ENCODE measurements at places on chromosomes 6 and 20.

- no peak for DNase-seq
Observed at GRCh38 chr6:118554698-118555097, 6.6 kb downstream of the PLN start.

DNA sequence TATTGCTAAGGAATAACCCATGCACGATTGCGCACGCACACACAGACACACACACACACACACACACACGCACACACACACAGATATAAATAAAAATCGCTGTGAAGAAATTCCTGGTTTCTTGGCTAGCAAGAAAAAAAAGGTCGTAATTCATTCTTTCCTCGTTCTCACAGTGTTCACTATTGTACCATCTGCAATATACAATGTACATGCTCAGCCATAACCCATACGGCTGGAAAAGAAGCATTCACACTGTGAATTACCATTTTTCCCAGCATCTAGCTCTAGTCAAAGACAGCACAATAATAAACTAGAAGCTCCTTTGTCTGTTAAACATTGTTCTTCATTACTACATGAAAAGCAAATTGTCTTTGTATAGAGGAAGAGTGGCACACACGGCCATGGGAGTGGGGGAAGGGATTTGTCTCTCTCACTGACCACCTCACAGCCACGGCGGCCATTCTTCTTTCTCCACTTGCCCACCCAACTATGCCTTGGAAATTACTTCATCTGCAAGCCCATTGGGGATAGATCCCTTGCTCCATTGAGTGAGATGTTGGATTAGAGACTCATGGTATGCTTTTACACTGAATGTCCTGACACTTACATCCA lies 115.3 kb upstream of the ID4 start:
- no peak for DNase-seq

DNA sequence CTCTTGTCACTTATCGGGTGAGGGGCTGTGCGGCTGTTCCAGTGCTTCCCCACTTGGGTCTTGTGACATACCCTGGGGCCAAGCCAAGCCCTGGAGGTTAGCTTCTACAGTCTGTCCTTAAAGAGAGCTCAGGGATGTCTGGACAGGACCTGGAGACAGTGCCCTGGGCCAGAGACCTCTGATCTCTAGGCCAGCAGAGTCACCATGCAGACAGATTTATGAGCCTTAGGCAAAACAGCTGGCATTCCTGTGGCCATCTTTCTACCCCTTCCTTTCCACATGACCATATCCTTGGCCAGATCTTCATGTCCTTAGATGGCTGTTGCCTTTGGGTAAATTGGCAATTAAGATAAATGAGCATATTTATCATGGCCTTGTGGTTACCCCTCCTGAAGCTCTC lies 678.6 kb downstream of the MAFB start:
- no peak for DNase-seq

- no peak for DNase-seq
Observed at GRCh38 chr20:36309643-36310042, 3.5 kb downstream of the DLGAP4 start.

DNA sequence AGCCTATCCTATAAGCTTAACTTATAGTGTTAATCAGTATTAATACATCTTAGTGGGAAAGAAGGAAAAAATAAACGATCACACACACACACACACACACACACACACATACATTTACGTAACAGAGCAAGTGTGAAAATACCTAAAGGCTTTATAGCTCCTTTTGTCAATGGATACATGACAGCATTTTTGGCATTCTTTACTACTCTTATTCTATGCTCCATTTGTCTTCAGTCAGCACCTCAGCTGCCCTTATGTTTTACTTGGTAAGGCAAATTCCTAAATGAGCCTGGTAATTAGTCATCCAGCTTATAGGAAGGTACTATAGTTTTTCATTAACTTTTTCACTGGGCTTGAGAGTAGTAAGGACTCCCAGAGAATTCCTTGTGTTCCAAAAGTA lies 25.1 kb upstream of the SLC17A3 start:
- no peak for DNase-seq

- no peak for DNase-seq
Observed at GRCh38 chr20:8946036-8946940, 122.6 kb upstream of the PLCB4 start.

DNA sequence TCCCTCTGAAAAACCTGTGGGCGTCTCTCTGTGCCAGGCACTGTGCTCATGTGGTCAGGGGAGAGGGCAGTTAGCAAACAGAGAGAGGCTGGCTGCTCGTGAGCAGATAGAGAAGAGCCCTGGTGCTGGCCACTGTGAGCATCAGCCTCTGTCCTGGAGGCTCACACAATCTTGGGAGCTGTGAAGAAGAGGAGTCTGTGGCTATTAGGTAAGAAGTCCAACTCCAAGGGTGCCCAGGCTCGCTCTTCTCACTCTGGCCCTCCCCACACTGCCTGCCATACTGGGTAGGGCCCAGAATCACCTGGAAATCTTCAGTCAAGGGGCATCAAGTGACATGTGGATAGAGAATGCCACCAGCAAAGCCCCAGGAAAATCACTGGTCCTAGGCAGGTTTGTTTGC lies 14.1 kb downstream of the SCML4 start:
- DNase-seq, result no peak

GRCh38 chr20:46128310-46129151 lies 10.4 kb downstream of the CD40 start:
- peak; percentile 52 for DNase-seq

DNA sequence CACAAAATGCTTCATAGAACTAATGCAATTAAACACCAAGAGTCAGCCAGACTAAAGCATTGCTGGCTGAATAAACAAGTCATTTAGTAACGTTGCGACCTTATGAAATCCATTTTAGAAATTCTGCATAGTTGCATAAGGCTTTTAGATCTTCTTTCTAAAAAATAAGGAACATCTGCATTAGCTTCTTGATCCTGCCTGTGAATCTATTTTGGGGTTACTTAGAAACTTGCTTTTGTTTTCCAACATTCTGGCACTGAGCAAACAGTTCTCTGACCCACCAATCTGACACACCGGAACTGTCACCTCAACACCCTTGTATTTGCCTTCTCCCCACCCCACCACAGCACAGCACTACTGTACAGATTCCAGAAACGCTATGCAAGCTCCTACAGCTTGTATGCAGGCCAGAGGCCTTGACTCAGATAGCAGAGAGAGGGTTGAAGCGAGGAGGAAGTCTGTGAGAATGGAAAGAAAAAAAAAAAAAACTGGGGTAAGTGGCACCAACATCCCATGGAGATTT lies 55.0 kb downstream of the KIF13A start:
- DNase-seq, result peak; percentile 82

- DNase-seq, result no peak
Observed at GRCh38 chr6:15336900-15337560, 91.2 kb downstream of the JARID2 start.

All from astrocyte of the hippocampus (primary cell).